ENCODE measurements at places on chromosomes 3 and 15.

GRCh38 chr3:30538791-30539190, 67.6 kb upstream of the TGFBR2 start:
- DNase-seq, result peak; percentile 56
- H3K27me3 ChIP-seq, result no peaks in the 10 kb centered on the region

DNA sequence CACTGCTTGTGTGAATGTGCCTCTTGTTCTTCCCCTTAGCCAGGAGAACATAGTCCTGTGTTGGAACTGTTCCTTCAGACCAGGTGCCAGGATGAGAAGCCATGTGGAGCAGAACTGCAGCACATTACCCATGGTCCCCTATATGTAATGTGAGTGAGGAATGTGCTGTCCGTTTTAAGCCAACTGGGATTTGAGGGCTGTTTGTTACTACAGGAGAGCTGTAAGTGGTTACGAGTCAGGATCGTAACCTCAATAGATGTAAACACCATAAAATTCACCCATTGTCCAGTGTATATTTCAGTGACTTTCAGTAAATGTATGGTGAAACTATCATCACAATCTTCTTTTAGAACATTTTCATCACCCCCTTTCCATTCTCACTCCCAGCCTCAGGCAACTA, 10.1 kb upstream of the SCAP start:
- H3K36me3 ChIP-seq, result peaks cover 2% of the 10 kb centered on the region
- H3K27me3 ChIP-seq, result no peaks in the 10 kb centered on the region
- H3K4me3 ChIP-seq, result no peak overlapping the region
- DNase-seq, result peak; percentile 39
- H3K4me1 ChIP-seq, result no peaks in the 10 kb centered on the region
- no peak overlapping the region for H3K27ac ChIP-seq

- H3K4me3 ChIP-seq, result no peak overlapping the region
- no peaks in the 10 kb centered on the region for H3K27me3 ChIP-seq
- no peak for DNase-seq
- H3K4me1 ChIP-seq, result peaks cover 14% of the 10 kb centered on the region
Observed at GRCh38 chr3:52323526-52324295, 7.6 kb downstream of the DNAH1 start.

GRCh38 chr3:129245141-129245540, 4.3 kb upstream of the COPG1 start:
- DNase-seq, result peak; percentile 18
- H3K27me3 ChIP-seq, result no peaks in the 10 kb centered on the region
- H3K4me3 ChIP-seq, result no peak overlapping the region
- H3K36me3 ChIP-seq, result peaks cover 4% of the 10 kb centered on the region
- peaks cover 9% of the 10 kb centered on the region for H3K4me1 ChIP-seq

DNA sequence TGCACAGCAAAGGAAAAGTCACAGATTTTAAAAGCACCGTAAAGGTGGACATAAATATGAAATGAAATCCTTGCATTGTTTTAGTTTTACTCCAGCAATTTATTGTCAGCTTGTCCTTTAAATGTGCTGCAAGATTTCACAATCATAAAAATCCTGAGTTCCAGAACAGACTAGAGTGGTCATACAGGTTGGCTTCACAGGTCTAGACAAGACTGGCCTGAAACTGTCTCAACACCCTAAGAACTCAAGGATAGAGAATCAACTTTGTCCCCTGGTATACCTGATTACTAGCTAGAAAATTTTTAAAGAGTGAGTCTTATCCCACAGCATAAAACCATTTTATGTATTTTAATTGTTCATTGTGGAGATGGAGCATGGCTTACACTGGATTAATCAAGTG, 521.7 kb upstream of the MCTP2 start:
- no peaks in the 10 kb centered on the region for H3K27me3 ChIP-seq
- no peak for DNase-seq
- no peak overlapping the region for H3K27ac ChIP-seq

DNA sequence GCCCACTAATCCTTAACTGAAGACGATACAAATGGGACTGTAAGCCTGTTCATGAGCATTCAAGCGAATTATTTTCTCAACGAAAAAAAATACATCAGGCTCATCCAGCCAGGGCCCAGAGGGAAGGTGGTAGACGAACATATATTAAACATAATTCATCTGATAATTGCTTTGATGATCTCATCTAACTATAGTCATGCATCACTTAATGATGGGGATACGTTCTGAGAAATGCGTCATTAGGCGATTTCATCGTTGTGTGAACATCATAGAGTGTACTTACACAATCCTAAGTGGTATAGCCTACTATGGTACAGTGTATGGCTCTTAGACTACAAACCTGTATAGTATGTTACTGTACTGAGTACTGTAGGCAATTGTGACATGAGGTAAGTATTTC, 10.0 kb upstream of the SPINK8 start:
- no peaks in the 10 kb centered on the region for H3K4me1 ChIP-seq
- H3K36me3 ChIP-seq, result no peaks in the 10 kb centered on the region
- no peak overlapping the region for H3K4me3 ChIP-seq
- DNase-seq, result no peak

- no peak overlapping the region for H3K4me3 ChIP-seq
- H3K27me3 ChIP-seq, result no peaks in the 10 kb centered on the region
- peaks cover 5% of the 10 kb centered on the region for H3K4me1 ChIP-seq
- H3K27ac ChIP-seq, result no peak overlapping the region
Observed at GRCh38 chr3:60555686-60556354, 695.4 kb downstream of the FHIT start.

Data from mesenchymal stem cell (in vitro differentiated cells and primary cell).